ENCODE measurements at places on chromosomes 12 and 14.
A peak's percentile ranks its signal among the peaks of the same experiment; 100 is the strongest.

- H3K36me3 ChIP-seq = no peaks in the 10 kb centered on the region
- H3K27me3 ChIP-seq = peaks cover 16% of the 10 kb centered on the region
- peaks cover 10% of the 10 kb centered on the region for H3K4me1 ChIP-seq
- no peak overlapping the region for H3K27ac ChIP-seq
- H3K4me3 ChIP-seq = peak overlapping the region; percentile 11
These were observed 458 bp upstream of the HOXC4 start for GRCh38 chr12:54053003-54053750.

DNA sequence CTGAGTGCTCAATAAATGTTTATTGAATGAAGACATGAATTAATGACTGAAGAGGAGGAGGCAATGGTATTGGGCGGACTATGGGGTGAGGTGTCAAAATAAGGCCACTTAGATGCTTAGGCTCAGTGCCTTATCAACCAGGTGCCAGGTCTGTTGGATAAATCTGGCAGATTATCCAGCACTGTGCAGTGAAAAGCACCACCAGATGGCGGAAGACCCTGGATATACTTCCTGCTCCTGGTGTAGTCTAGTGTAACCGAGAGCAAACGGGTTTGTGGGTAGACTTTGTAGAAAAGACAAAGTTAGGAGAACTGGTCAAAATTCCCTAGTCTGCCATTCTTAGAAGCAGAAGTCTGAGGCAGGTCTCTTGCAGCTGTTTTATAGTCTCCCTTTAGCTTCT is 306.3 kb downstream of the ATP23 start:
- H3K27me3 ChIP-seq = no peaks in the 10 kb centered on the region
- H3K4me1 ChIP-seq = no peaks in the 10 kb centered on the region
- H3K27ac ChIP-seq = no peak overlapping the region
- no peaks in the 10 kb centered on the region for H3K36me3 ChIP-seq
- DNase-seq = no peak

DNA sequence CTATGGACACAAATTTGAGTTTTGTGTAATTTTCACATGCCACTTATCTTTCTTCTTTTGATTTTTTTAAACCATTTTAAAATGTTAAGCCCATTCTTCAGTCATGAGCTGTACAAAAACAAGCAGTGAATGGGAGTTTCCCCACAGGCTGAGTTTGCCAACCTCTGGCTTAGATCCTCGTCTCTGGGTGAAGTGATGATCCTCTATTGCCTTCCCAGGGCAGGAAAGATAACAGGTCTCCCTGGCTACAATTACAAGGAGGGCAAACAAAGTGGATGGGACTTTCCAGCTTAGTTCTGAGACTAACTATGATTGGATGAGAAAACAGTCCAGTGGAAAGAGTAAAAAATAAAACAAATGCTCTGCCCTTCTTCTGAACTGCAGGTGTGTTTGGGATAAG is 203.7 kb downstream of the SPTSSA start:
- no peaks in the 10 kb centered on the region for H3K27me3 ChIP-seq
- H3K4me1 ChIP-seq = no peaks in the 10 kb centered on the region
- H3K4me3 ChIP-seq = no peak overlapping the region
- DNase-seq = no peak
- no peaks in the 10 kb centered on the region for H3K36me3 ChIP-seq

GRCh38 chr14:60981633-60982455 is 799 bp downstream of the SLC38A6 start:
- no peaks in the 10 kb centered on the region for H3K36me3 ChIP-seq
- no peaks in the 10 kb centered on the region for H3K27me3 ChIP-seq
- peaks cover 15% of the 10 kb centered on the region for H3K4me1 ChIP-seq
- H3K27ac ChIP-seq = no peak overlapping the region
- DNase-seq = no peak
- peak overlapping the region; percentile 90 for H3K4me3 ChIP-seq

GRCh38 chr12:24678436-24678835 is 270.5 kb downstream of the BCAT1 start:
- no peaks in the 10 kb centered on the region for H3K4me1 ChIP-seq

- no peak overlapping the region for H3K27ac ChIP-seq
- no peak overlapping the region for H3K4me3 ChIP-seq
- no peaks in the 10 kb centered on the region for H3K4me1 ChIP-seq
- no peaks in the 10 kb centered on the region for H3K27me3 ChIP-seq
These were observed 89.2 kb downstream of the NUAK1 start for GRCh38 chr12:106049546-106049945.

DNA sequence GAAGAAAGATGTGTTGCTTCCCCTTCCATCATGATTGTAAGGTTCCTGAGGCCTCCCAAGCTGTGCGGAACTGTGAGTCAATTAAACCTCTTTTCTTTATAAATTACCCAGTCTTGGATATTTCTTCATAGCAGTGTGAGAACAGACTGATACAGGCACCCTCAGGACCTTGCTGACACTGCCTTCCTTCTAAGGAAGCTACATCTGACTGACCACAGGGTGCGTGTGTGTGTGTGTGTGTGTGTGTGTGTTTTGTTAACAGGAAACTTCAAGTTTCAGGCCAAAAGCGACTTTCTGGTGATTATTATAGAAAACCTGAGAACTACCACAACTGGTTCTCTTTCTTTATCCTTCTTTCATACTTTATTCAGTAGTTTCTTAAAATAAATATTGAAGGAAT is 149.0 kb downstream of the CAPZA3 start:
- no peaks in the 10 kb centered on the region for H3K36me3 ChIP-seq
- H3K4me3 ChIP-seq = no peak overlapping the region
- DNase-seq = no peak
- no peaks in the 10 kb centered on the region for H3K4me1 ChIP-seq
- no peaks in the 10 kb centered on the region for H3K27me3 ChIP-seq

DNA sequence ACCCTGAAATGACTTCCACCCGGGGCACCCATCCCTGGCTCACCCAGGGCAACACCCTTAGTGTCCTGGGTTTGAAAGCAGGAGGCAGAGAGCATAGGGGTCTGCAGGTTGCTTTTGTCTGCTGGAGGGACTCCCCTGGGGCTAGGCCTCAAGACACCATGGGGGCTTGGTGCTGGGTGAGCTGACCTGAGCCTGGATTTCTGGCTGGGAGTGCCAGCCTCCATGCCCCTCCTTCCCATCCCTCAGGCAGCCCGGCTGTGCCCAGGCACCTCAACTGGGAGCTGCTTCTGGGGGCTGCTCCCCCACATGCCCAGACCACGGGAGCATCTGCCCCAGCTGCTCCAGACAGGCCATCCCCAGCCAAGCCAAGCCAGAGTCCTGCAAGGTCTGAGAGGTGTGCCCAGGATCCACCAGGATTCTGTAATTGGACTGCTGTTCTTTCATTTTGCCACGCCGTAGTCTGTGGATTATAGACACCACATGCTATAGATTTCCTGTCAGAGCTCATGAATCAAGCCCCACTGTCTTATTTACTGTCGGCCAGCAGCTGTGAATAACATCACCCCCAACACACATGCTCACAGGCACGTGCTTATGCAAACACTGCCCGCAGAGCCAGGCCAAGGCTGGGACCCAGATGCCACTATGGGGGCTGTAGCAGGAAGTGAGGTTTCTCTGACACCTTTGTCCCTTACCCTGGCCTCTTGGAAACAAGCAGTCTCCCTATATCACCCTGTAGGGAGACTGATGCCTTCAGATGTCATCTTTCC is 29.4 kb upstream of the ESRRB start:
- DNase-seq = no peak
- no peak overlapping the region for H3K4me3 ChIP-seq
- no peaks in the 10 kb centered on the region for H3K4me1 ChIP-seq
- H3K36me3 ChIP-seq = no peaks in the 10 kb centered on the region

DNA sequence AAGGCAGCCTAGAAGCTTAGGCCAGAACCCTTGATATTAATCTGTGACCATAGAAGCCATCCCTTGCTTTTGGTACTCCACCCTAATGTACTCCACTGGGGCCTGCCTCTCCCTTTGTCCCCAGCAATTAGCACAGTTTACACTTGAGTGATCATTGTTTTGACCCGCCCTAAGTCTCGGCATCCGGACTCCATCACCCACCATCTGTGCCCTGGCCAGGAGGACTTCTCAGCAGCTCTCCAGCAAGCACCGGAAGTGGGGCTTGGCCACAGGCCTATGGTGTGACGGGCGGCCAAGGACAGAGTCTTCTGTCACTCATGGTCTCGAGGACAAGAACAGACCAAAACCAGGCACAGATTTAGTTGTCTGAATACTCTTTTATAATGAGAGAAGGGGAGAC is 126.5 kb upstream of the NTF3 start:
- H3K4me1 ChIP-seq = no peaks in the 10 kb centered on the region
- H3K36me3 ChIP-seq = no peaks in the 10 kb centered on the region
- H3K27me3 ChIP-seq = no peaks in the 10 kb centered on the region
- H3K4me3 ChIP-seq = no peak overlapping the region
- DNase-seq = no peak
- no peak overlapping the region for H3K27ac ChIP-seq

- no peaks in the 10 kb centered on the region for H3K27me3 ChIP-seq
- H3K4me3 ChIP-seq = peak overlapping the region; percentile 57
- peaks cover 20% of the 10 kb centered on the region for H3K4me1 ChIP-seq
- DNase-seq = peak; percentile 48
- no peaks in the 10 kb centered on the region for H3K36me3 ChIP-seq
These were observed 1.3 kb downstream of the RASSF3 start for GRCh38 chr12:64611341-64612284.

DNA sequence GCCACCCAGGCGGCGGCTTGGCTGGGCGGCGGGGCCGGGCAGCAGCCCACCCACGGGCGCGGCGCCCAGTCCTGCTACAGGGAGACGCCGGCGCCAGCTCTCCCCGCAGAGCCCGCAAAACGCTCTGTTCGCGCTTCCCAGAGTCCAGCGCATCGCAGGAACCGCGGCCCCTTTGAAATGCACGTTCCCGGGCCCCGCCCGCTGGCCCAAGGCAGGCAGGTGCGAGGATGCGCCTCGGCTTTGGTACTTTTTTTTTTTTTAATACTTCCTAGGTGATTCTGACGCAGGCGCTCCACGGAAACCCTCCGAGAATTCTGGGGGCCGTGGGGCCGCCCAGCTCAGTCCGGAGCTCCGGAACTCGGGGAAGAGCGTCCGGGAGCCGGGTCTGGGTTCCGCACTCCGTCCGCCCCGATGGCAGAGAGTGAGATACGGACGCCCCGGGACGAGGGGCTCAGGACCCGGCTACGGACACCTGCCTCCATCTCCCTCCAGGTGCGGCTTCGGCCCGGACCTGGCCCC is 483 bp downstream of the POC1B start:
- DNase-seq = peak; percentile 47
- peak overlapping the region; percentile 94 for H3K27ac ChIP-seq
- no peaks in the 10 kb centered on the region for H3K36me3 ChIP-seq
- H3K4me3 ChIP-seq = peak overlapping the region; percentile 99
- peaks cover 37% of the 10 kb centered on the region for H3K4me1 ChIP-seq

GRCh38 chr14:35740215-35740614 is 68.9 kb downstream of the RALGAPA1 start:
- H3K27ac ChIP-seq = no peak overlapping the region
- no peak overlapping the region for H3K4me3 ChIP-seq
- DNase-seq = no peak
- peaks cover 6% of the 10 kb centered on the region for H3K36me3 ChIP-seq
- no peaks in the 10 kb centered on the region for H3K4me1 ChIP-seq

DNA sequence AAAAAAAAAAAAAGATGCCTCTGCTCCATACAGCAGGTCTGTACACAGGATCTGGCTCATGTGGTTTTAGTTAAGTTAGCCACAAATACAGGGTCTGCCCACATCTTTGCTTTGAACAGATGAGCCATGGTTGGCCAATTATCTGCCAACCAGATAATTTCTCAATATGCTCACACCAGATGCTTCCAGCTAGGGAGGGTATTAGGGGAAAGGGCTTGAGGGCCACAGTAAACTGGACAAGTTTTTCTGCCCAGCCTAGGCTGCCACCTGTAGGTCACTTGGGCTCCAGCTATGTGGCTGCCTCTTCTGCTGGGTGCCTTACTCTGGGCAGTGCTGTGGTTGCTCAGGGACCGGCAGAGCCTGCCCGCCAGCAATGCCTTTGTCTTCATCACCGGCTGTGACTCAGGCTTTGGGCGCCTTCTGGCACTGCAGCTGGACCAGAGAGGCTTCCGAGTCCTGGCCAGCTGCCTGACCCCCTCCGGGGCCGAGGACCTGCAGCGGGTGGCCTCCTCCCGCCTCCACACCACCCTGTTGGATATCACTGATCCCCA is 776 bp downstream of the RDH5 start:
- H3K4me1 ChIP-seq = peaks cover 80% of the 10 kb centered on the region
- H3K27me3 ChIP-seq = no peaks in the 10 kb centered on the region
- peak overlapping the region; percentile 46 for H3K27ac ChIP-seq
- no peak overlapping the region for H3K4me3 ChIP-seq

DNA sequence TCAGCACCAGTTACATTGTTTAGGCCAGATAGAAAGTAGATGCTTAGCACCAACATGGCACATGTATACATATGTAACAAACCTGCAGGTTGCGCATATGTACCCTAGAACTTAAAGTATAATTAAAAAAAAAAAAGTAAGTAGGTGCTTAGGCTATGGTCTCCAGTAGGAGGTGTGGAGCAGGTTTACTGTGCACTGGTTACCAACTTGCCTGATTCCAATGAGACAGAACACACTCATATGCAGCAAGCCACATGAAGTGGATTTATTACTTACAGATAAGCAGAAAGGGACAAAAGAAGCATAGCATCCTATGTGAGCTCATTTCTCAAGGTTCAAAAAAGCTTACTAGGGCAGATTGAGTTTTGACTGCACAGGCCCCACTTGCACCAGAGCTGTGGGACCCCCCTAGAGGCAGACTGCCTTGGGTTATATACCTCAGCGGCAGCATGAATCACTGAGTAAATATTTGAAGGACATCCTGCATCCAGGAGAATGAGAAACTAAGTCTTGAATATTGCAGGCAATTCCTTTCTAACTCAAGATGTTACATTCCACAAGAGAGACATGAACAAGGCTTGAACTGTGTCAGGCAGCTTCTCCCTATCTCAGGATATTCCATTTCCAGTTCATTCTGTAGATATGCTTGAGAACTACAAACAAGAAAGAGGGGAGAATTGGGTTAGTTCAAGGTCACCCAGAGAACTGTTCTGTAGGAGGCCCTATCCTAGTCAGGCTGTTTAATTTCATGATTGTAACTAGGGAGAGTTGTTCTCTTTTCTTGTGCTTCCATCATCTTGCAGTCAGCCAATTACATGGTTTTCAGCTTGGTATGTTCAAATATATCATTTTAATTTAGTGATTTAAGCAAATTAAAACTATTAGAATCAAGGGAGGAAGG is 30.1 kb downstream of the LRFN5 start:
- H3K36me3 ChIP-seq = no peaks in the 10 kb centered on the region
- no peak overlapping the region for H3K4me3 ChIP-seq
- no peaks in the 10 kb centered on the region for H3K27me3 ChIP-seq
- H3K4me1 ChIP-seq = no peaks in the 10 kb centered on the region
- H3K27ac ChIP-seq = no peak overlapping the region
- no peak for DNase-seq

- H3K4me3 ChIP-seq = peak within 1 kb of the TSS; percentile 4
- no peaks in the 10 kb centered on the region for H3K27me3 ChIP-seq
- H3K27ac ChIP-seq = no peak within 1 kb of the TSS
These were observed at the start of gene WNT5B for GRCh38 chr12:1628666-1629337. Gene WNT5B (plus strand): TSS chr12:1629231. CDS start chr12:1631355, 2,124 bp downstream.

GRCh38 chr12:17652436-17652835 is 437.6 kb downstream of the RERGL start:
- no peaks in the 10 kb centered on the region for H3K27me3 ChIP-seq
- H3K4me1 ChIP-seq = no peaks in the 10 kb centered on the region
- DNase-seq = no peak
- no peak overlapping the region for H3K4me3 ChIP-seq
- no peak overlapping the region for H3K27ac ChIP-seq

- no peaks in the 10 kb centered on the region for H3K36me3 ChIP-seq
- no peaks in the 10 kb centered on the region for H3K27me3 ChIP-seq
- no peak overlapping the region for H3K27ac ChIP-seq
- no peak for DNase-seq
These were observed 76.4 kb upstream of the METAP2 start for GRCh38 chr12:95397571-95397970.
